Activated T-cell treated with anti-CD3 and anti-CD28 coated beads, Interleukin-2, amount 50 U/mL, for 48 hours (primary cell): ENCODE measurements at places on chromosomes 6 and 20.
A peak's percentile ranks its signal among the peaks of the same experiment; 100 is the strongest.

DNA sequence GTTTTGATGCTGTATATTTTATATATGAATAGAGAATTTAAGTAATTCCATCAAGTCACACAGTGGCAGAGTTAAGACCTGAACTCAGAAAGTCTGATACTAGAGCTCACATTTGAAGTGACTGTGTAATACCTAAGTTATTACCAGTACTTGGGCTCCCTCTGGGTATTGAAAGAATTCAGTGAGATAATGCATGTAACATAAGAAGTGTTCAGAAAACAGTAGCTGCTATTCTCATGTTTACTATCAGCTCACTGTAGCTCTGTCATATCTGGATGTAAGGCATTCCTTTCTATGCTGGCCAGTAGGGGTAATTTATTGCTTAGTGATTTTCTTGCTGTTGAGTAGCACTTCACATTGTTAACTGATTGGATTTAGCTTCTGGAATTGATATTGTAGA lies 44.6 kb downstream of the NKX2-4 start:
- no peak for DNase-seq

DNA sequence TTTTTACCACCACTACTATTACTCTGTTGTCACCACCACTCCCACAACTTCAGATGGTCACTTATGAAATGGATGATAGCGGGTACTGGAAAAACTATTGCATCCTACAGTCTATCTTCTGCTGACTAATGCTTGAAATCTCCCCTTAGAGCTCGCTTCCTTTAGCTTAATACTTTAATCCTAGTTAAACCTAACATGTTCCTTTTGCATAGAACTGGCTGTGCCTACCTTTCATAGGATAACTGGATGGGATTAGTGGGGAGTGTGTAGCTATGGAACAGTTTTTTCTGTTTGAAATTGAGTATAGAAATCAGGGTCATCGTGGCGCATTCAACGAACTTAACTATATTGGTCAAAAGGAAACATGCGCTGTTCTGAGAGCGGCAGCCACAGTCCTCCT lies 294.7 kb downstream of the FARS2 start:
- no peak for DNase-seq

- DNase-seq = no peak
Observed at GRCh38 chr6:97113170-97113569, 169.8 kb downstream of the MMS22L start.

GRCh38 chr6:42030585-42031506 lies 19.5 kb upstream of the TAF8 start:
- no peak for DNase-seq

GRCh38 chr20:40499391-40499790 lies 189.6 kb downstream of the MAFB start:
- no peak for DNase-seq

DNA sequence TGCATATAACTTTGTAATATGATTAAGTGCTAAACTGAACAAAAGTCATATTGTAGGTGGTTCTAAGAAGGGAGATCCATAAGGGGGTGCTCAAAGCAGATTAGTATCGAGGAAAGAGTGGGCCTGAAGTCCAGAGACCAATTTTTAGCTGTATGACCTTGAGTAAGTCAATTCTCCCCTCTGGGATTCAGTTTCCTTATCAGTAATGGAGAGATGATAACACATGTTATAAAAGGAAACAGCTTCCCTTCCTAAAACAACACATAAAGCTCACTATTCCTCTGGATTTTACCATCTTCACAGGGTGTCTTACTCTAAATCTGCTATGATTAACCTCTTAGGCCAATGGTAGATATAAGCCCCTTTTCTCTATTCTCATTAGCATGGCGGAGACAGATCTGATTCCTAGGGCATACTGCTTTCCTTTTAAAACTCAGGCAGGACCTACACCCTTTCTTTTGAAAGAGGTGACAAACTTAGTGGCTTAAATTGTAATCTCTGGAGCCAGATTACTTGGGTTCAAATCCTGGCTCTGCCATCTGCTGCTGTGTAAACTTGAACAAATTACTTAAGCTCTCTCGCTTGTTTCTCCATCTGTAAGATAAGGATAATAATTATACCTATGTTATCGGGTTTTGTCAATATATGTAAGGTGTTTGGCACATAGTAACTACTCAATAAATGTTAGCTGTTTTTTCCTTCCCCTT lies 39.5 kb downstream of the ACSS2 start:
- DNase-seq = no peak

DNA sequence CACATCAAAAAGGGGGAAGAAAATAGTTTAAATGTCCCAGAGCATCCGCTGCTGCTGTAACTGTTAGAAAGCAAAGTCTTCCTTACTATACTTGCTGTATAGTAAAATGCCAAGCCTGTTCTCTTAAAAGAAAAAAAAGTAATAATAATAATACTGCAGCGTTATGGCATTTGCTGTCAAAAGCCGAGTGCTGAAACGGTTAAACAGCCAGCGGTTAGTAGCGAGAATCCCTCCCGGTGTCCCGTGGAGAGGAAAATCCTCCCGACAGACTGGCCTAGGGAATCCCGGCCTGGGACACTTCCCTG lies 19.5 kb upstream of the NFATC2 start:
- DNase-seq = no peak

- no peak for DNase-seq
Observed at GRCh38 chr6:91392951-91393350, 806.1 kb upstream of the MAP3K7 start.

GRCh38 chr6:158290659-158291058 lies 21.6 kb upstream of the TULP4 start:
- peak; percentile 66 for DNase-seq

DNA sequence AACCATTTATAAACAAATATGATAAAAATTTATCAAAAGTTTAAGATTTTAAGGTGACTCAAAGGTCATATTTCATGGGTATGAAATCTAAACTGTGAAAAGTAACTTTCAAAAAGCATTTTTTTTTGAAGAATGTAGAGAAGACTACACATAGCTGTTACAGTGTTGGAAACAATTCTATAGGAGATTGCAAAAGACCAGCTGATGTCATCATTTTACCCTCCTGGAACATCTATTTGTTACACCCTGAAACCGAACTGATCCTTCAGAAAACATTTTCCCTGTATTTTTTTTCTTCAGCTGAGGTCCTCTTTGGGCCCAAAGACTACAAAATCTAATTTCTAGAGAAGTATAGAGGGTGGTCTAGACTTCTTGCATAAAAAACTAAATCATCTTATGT lies 297.5 kb upstream of the FERMT1 start:
- DNase-seq = no peak

DNA sequence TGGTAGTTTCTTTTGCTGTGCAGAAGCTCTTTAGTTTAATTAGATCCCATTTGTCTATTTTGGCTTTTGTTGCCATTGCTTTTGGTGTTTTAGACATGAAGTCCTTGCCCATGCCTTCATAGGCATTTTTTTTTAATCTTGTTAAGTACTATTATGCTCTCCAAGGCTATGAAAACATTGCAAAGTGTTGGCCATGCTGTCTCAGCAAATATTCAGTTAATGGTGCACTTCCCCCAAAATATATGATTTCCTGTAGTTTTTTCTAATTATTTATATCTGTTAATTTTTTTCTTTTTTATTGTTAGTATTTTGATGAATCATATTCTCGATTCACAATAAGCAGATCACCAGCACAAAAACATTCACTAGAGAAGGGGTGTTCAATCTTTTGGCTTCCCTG lies 806.1 kb upstream of the FLRT3 start:
- DNase-seq = no peak

DNA sequence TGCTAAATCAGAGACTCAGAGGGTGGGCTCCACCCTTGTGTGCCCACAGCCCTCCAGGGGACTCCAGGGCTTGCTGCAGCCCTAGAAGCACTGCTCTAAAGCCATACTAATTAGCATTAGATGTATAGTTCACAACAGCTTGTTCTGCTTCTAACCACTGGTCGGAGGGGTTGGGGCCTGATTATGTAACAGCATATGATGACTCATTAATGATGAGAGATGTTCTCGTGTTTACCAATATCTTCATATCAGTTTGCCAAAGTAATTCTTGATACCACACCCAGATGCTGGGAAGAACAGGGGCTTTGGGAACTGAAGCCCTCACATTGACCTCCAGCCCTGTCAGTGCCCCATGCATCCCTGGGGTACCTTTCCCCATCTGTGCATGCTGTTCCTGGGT lies 104.1 kb upstream of the FOXA2 start:
- no peak for DNase-seq

DNA sequence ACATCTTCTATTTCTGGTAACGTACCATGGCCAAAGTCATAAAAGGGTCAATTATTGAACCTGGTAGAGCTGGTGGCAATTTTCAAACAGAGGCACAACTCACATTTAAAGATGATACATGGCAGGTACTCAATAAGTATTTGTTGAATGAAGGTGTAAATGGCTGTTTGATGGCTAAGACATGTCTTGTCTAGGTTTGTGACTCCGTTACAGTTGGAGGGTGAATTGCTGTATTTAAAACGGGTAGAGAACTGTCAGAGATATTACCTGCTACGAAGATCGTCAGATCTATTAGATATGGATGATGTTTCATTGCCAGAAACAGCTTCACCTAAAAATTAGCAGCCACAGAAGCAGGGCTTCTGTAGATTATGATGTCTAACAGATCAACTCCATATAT lies 601.9 kb downstream of the PRKN start:
- no peak for DNase-seq

- DNase-seq = no peak
Observed at GRCh38 chr6:149450679-149451375, 34.0 kb downstream of the ZC3H12D start.

DNA sequence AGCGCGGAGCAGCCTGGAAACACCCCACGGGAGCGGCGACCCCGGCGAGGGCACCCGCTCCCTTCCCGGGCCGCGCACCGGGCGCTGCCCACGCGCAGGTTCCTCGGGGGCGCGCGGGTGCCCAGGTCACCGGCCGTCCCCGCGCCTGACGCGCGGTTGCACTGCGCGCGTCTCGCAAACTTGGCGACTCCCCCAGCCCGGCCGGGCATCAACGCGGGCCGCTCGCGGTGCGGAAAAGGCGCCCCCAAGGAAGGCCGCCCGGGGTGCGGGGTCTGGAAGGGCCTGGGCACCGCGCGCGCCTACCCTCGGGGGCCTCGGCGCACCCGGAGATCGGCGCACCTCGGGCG lies 555 bp upstream of the ZBTB46 start:
- DNase-seq = no peak

DNA sequence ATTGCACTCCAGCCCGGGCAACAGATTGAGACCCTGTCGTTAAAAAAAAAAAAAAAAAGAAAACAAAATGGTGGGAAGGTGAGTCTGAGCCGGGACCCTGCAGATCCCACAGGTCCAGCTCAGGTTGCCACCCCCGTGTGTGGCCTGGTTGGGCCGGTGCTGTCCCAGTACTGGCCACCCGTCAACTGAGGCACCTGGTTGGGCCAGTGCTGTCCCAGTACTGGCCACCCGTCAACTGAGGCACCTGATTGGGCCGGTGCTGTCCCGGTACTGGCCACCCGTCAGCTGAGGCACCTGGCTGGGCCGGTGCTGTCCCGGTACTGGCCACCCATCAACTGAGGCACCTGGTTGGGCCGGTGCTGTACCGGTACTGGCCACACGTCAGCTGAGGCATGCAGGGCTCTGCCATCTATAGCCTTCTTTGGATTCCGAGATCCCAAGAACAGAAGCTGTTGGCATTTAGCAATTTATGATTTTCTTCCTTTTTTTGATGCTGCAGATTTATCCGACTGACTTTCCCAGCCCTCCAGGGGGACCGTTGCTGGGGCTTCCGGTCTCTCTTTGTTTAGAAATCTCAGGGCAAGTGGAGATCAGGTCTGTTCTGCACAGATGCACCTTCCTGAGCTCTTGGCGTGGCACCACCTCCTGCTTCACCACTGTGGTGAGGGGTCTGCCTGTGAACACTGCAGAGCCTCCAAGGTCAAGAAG lies 113.8 kb downstream of the SYCP2 start:
- DNase-seq = no peak

- DNase-seq = peak; percentile 72
Observed at GRCh38 chr20:17505636-17506517, 25.3 kb downstream of the BFSP1 start.

DNA sequence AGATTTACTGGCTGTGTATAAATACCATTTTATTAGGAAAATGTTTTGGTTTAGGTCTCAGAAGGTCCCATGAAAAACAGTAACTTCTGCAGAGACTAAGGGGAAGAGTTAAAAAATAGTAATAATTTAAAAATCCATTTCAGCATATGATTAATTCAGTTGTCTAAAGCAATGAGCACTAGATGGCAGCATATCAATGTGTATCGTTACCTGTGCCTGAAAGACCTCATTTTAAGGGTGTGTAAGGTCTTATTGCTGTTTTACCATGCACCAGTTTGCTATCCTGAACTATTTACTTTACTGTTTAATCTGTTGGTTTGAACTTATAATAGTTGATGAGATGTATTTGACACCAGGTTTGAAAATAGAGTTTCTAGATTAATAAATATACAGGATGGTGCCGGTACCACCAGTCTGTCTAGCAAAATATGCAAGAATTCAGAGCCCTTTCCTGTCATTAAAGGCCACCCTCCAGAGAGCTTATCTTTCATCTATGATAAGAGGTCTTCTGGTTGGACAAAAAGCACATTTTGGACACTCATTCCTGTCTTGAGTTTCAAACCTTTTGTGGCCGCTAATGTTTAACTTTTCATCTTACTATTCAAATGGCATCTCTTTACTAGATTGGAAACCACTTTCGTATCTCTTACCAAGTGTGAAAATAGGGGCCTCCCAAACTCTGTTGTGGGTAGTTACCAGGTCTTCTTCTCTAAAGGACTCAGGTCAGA lies 8.9 kb upstream of the AHI1 start:
- DNase-seq = no peak

DNA sequence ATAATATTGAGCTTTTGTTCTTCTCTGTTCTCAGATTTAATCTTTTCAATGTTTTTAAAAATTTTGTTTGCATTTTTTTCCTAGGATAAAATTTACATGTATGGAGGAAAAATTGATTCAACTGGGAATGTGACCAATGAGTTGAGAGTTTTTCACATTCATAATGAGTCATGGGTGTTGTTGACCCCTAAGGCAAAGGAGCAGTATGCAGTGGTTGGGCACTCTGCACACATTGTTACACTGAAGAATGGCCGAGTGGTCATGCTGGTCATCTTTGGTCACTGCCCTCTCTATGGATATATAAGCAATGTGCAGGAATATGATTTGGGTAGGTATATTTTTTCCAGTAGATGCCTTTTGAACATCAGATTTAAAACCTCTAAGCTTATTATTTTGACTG lies 89.8 kb downstream of the ATRN start:
- no peak for DNase-seq
